GM13977 (cell line): ENCODE measurements at places on chromosomes 6 and 20.

DNA sequence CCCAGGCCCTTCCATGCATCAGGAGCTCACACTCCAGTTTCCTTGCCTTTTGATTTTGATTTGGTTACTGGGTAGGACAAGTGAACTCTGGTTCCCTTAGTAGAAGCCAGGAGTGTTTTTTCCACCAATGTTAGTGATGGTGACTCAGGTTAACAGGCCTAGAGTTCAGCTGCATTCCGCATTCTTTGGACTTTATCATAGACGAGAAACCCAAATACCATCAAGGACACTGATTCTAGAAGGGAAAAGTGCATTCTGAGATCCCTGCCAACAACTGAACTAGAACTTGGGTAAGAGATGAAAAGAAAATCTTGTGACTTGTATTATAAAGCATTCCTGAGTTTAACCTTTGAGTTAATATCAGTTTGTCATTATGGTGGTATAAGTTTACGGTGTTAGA lies 8.9 kb downstream of the GSS start:
- DNase-seq: no peak

DNA sequence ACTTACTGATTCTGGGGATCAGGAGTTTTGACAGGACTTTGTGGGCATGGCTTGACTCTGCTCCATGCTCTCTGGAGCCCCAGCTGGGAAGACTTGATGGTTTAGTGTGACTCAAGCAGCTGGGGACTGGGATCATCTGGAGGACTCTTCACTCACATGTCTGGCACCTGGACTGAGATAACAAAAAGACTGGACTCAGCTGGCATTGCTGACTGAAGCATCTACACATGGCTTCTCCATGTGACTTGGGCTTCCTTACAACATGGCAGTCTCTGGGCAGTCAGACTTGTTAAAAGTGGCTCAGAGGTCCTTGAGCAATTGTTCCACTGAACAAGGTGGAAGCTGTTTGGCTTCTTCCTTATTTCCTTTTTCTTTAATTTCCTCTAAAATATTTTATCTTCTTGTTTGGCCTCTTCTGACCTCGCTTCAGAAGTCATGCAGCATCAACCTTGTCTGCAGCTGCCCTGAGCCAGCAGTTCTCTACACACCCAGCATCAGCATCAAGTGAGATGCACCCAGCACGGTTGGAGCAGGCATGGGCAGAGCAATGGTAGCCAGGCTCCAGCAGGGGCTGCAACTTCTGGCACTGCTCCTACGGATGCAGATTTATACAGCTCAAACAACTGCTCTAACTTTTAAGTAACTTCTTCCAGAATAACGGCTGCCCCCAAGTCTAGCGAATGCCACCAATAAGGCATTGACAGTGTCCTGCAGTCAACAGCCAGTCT lies 5.6 kb upstream of the HM13 start:
- DNase-seq: no peak

DNA sequence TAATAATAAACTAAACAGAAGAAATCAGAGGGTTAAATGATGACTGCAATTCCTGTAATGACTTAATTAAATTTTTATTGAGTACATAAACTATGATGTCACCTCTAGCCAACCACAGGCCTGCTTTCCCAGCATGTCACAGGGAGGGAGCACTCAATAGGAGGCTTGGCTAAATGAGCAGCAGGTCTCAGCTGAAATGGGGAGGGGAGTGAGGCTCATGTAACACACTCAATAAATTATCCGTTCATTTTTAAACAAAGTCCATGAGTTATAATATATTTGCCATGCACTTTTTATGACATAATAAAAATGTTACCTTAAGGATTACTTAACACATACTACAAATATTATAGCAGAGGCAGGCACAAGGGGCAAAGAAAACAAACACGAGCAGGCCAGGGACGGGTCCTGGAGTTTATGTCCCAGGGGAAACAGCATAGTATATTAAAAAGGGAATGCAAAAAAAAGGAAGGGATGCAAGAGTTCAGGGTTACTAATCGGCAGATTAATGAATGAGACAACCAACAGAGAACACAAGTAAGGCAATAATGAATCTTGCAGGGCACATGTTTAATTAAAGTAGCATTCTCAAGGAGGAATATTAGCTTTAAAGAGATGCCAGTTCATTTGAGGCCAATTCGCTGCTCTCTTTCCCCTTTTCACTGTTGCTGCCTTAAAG lies 27.1 kb upstream of the FAM83C start:
- DNase-seq: no peak

GRCh38 chr6:53168516-53169267 lies 20.1 kb upstream of the GCM1 start:
- no peak for DNase-seq

DNA sequence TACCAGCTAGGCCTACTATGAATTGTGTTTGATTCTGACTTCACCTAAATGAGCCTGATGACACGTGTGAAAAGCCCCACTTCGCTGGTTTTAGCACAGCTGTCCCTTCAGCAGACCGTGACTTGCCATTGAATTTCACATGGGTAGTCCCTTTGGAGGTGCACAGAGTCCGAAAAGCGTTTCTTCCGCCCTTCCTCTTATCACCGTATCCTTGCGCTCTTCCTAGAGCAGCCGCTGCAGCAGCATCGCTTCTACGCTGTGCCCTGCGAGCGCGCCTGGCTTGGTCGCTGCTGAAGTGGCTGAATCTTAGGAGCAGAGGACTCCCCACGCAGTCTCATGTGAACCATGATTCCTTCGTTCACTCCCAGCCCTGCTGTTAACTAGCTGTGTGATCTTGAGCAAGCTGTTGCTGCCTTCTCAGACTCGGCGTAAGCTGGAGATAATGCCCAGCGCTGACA lies 127.0 kb downstream of the PACRG start:
- no peak for DNase-seq

DNA sequence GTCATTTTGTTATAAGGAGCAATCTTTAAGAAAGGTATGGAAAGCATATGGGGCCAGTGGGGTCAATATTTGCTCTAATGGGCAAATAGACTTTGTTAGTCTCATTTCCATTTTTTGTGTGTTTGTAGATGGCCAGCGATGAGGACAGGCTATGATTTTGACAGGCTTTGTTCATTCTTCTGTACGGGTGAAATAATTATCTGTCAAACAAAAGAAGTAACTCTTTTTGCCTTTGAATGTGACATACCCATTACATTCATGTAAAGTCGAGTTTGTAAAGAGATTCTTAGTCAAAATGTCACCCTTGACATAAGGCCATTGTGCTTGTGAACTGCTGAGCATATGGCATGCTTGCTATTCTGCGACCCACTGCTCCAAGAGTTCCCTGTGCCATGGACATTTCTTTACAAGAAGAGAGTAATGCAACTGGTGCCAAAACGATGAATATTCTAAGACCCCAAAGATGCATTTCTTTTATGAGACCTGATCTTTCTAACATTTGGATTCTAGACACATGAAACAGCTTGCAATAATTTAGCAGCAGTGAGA lies 38.2 kb upstream of the JAG1 start:
- DNase-seq: no peak

DNA sequence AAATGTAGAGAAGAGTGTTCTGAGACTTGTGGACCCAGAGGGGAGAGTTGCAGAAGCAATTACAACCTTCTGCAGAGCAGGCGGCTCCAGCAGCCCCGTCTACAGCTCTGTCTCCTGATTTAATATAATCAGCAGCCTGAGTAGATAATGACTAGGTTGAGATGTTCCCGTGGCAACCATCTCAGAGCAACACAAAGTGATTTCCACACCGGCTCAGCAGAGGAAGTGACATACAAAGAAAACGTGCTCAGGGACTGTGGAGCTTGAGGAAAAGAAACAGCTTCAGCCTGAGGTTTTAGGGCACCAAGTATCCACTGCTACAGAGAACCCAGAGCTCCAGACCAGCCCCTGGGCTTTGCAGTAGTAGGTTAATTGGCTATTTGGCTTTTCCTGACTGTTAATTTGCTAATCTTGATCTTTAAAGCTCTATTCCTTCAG lies 136.4 kb downstream of the MTFR2 start:
- no peak for DNase-seq

DNA sequence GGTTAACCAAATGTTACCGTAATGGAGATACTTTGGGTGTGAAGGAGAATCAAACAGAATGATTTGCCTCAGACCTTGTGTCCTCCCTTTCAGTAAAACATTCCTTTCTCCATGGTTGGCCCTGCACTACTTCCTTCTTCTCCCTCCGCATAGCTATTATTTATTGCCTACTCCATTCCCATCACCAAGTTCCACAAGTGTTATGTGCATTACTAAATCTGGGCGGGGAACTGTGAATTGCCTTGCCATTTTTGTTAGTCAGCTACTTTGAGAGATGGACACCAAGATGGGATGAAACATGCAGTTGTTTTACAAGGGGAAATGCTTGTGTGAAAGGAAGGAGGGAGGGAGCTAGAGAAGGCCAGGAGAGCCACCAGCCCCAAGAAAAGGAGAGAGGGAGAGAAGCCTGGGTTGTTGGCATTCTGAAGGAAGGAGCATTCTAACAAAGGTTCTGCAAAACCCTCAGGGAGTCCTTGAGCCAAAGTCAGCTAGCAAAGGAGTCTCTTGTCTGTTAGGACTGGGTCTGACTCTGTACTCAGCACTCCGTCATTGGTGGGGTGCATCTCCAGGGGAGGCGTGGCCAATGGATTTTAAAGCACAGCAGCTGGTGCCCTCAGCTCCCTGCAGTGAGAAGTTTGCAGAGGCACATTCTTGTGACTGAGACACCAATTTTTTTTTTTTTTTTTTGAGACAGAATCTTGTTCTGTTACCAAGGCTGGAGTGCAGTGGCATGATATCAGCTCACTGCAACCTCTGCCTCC lies 83.6 kb upstream of the CHD6 start:
- DNase-seq: no peak

DNA sequence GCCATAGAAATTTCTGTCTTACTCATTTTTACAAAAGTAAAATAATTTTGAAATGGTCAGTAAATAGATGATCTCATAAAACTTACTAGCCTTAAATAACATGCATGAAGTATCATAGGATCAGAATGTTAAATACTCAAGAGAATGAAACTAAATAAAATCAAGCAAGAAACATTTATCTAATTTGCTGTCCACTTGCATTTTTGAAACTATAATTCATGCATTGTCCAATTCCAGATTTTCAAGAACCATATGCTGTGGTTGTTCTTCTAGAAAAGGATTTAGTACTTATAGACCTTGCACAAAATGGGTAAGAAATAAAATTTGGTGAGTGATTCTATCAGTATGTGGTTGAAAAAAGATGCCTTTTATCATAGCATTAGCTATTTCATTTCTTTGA lies 107.0 kb downstream of the STXBP5 start:
- no peak for DNase-seq

DNA sequence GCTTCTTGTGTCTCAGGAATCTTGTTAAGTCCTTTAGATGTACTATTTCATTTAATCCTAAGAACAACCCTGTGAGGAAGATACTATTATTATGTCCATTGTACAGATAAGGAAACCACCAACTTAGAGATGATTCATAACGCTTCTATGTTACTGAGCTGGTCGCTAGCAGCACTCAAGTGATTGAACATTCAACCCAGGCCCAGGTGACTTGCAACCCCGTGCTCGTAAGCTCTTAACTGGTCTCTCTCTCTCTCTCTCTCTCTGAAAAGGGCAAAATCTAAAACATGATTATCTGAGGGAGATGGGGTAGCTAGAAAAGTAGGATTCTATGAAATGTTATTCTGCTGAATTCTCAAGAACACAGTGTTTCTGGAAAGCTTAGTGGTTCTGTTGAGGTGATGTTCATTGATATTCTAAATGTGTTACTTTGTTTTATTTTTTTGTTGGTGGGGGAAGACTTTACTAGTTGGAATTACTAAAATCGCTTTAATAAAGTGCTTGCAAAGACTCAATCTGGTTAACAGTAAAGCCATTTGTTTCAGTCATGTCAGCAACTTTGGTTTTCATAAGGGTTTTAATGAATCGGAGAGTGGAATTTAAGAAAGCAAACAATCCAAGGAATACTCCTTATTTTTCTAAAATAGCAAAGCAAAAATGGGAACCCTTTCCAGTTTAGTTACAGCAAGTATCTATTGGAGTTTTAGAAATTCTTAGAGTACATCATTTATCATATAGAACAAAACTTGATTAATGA lies 265.0 kb upstream of the TAB2 start:
- no peak for DNase-seq

- DNase-seq: no peak
Observed at GRCh38 chr20:13170771-13171170, 50.3 kb upstream of the ISM1 start.

DNA sequence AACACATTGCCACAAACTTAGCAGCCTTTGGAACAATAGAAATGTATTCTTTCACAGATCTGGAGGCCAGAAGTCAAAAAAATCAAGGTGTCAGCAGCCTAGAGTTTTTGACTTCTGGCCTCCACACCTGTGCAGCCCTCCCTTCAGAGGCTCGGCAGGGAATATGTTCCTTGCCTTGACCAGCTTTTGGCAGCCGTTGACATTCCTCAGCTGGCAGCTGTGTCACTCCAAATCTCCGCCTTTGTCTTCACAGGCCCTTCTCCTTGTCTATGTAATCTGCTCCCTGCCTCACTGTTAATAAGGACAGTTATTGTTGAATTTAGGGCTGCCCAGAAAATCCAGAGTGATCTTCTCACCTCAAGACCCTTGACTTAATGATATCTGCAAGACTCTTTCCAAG lies 17.2 kb upstream of the AHI1 start:
- no peak for DNase-seq

- no peak for DNase-seq
Observed at GRCh38 chr6:105226598-105227294, 46.9 kb upstream of the POPDC3 start.

DNA sequence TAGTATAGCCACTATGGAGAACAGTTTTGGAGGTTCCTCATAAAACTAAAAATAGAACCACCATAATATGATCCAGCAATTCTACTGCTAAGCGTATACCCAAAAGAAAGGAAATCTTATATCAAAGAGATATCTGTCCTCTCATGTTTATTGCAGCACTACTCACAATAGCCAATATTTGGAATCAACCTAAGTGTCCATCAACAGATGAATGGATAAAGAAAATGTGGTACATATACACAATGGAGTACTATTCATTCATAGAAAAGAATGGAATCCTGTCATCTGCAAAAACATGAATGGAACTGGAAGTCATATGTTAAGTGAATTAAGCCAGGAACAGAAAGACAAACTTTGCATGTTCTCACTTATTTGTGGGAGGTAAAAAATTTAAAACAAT lies 5.7 kb upstream of the CD2AP start:
- no peak for DNase-seq
